ENCODE measurements at places on chromosomes 5 and 9. TPM values are rescaled to one million over a fixed set of nuclear protein-coding genes. Genes with fewer than 3 reads are reported as not detected.

CCNG1 gene
- total RNA-seq, result 199 TPM

SLC45A2 gene
- total RNA-seq, result not detected

CD180 gene
- total RNA-seq, result not detected

TTC33 gene
- total RNA-seq, result 28.7 TPM

FBN2 gene
- 43.8 TPM for total RNA-seq

NFX1 gene
- total RNA-seq, result 22.6 TPM

PITX1 gene
- total RNA-seq, result 38.5 TPM

GEMIN5 gene
- 47.7 TPM for total RNA-seq

CTXN3 gene
- not detected for total RNA-seq

EPB41L4A gene
- 1.7 TPM for total RNA-seq

CDO1 gene
- 0.23 TPM for total RNA-seq

QSOX2 gene
- total RNA-seq, result 43.8 TPM
